GM12891 (cell line): ENCODE measurements at places on chromosomes 2 and 18.
A peak's percentile ranks its signal among the peaks of the same experiment; 100 is the strongest.

DNA sequence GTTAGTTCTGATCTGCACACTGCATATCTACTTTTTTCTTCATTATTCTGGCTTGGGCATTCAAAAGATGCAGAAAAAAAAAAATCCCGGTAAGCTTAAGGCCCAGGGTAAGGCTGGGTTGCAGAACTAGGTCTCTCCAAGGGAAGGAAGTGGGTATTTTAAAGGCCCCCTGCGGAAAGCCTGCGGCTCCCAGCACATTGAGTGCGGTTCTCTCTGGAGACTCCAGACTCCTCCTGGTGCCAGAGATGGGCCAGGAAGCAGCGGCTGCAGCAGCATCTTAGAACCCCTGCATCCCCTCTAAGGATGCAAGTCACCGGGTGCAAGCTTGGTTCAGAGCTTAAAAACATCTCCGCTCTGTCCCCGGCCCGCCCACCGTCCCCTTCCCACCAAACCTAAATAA, 49.5 kb downstream of the TGIF1 start:
- DNase-seq, result no peak

DNA sequence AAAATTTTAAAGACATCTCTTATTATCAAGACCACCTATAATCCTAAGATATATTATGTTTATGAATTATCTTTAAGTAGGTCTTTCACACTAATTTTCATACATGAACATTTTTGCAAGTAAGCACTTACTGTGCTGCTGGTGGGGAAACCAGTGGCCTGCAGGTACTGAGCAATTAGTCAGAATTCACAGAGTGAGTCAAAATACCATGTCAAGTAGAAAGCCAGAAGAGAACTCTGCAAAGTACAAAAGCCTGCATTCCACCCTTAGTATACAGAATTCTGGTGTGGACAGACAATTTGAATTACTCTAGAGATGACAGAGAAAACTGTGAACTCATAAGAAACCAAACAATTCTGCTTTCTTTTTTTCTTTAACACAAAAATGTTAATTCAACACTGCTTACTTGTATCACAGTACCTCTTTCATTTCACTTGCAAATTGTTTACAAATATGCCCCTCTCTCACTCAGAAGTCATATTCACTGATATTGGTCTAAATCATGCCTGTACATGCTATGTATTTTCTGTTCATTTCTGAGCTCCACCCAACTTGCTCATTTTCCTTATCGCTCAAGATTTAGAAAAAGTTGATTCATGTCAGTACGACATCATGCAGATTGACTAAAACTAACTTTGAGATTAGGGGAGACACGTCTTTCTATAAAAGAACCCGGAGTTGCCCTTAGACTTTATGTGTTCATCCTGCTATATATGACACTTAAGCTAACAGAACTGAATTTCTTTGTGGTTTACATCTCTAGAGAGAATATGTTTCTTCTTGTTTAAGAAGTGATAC, 182.9 kb downstream of the IKZF2 start:
- no peak for DNase-seq

DNA sequence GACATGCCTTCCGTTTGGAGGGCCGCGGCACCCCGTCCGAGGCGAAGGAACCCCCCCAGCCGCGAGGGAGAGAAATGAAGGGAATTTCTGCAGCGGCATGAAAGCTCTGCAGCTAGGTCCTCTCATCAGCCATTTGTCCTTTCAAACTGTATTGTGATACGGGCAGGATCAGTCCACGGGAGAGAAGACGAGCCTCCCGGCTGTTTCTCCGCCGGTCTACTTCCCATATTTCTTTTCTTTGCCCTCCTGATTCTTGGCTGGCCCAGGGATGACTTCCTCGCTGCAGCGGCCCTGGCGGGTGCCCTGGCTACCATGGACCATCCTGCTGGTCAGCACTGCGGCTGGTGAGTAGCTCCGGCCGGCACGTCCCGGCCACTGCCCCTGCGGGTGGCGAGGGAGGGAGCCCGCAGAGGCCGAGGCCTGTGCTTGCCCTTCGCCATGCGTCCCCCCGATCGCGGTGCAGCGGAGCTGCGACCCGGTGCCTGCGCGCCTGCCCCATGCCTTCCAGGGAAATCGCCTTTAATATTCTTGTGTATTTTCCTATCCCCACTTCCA, 1.2 kb downstream of the BMPR2 start:
- DNase-seq, result no peak

DNA sequence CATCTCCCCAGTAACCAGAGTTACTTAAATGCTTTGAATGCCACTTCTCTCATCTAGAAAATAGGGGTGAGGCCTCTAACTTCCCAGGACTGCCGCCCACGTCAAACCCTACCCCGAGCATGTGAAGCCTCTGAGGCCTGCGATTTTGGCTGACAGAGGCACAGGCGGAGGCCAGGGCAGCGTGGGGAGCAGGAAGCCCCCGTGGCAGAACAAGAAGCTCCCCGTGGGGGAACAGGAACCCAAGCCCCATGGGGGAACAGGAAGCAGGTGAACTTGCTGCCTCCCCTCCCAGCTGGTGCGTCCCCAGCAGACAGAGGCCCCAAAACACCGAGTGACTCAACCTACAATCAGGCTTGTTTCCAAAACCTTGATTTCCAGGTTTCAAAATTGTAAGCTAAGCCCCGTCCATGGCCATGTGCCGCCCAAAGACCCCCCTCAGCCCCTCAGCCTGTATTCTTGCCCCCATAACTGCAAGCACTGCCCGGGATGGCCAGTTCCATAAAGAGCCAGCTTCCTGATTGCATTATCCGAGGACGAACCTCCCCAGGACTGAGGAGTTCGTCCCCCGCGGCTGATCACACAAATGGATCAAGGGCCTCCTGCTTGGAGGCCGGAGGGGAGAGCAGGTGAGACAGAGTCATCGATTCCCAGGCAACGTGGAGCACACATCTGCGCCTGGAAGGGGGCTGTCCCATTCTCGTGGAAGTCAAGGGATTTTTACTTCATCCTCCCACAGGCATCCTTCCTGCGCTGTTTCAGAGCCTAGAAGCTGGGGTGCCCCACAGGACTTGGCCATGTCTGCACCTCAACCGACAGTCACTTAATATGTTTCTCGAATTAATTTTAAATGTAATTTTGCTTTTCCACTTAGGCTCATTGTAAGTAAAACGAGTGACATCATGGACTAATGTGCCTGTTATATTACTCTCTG, 36.3 kb upstream of the CTDP1 start:
- no peak for DNase-seq

DNA sequence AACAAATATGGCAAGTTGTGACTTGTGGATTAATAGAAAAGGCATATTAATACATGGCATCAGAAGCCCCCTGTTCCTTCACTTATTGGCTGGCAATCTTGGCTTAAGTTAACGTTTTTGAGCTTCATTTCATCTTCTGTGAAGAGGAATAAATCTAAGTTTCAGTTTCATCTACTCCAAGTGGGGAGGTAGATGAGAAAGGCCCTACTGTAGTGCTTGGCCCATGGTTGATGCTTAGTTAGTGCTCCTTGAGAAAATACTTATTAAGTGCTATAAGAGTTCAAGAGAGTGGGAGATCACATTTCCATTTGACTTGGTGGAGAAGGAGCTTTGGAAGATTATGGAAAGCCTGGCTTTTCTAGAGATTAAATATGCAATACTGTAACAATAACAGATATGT, 244.3 kb downstream of the BABAM2 start:
- DNase-seq, result peak; percentile 14

DNA sequence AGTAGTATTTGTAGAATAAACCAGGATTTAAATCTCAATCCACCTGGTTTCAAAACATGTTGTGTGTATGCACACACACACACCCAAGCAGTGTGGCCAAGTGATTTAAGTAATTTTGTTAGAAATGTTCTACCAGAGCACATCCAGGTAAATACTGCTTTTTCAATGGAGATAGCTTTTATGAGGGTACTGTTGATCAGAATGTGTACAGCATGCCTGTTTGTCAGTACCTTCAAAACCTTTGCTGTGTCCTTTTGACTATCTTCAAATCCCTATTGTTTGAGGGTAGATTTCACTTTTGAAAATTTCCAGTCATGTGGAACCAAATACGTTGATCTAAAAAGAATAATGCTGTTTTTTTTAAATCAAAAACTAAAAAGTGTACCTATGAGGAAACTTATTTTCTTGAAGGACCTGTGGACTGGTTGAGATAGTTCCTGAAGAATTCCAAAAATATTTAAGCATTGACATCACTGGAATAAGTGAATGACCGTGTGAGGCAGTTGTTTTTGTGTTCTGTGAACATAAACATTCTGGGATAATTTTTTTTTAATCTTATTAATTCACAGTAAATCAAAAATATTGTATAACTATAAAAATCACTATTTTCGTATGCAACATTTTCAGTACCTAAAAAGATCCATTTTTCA, 70.9 kb downstream of the PTRHD1 start:
- DNase-seq, result no peak

DNA sequence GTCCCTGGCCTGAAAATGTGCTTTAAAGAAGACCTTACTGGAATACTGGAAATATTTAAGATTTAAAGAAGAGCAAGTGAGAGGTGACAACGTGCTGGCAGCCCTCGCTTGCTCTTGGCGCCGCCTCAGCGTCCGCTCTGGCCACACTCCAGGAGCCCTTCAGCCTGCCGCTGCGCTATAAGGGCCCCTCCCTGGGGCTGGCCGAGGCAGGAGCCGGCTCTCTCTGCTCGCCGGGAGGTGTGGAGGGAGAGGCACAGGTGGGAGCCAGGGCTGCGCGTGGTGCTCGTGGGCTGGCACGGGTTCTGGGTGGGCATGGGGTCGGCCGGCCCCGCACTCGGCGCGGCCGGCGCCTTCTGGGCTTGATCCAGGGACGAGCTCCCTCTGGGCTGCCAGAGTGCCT, 2.9 kb upstream of the COQ10B start:
- no peak for DNase-seq

- DNase-seq, result no peak
Observed at GRCh38 chr2:227115761-227116160, 48.2 kb downstream of the COL4A4 start.

- DNase-seq, result peak; percentile 57
Observed at GRCh38 chr2:26745609-26746327, 18.3 kb upstream of the SLC35F6 start.

- no peak for DNase-seq
Observed at GRCh38 chr2:164620873-164621763, at the start of gene GRB14. GRB14 (minus strand) TSS chr2:164621482; CDS start chr2:164621309, 173 bp downstream.

GRCh38 chr2:120134263-120134662, 88.9 kb downstream of the TMEM185B start:
- no peak for DNase-seq

DNA sequence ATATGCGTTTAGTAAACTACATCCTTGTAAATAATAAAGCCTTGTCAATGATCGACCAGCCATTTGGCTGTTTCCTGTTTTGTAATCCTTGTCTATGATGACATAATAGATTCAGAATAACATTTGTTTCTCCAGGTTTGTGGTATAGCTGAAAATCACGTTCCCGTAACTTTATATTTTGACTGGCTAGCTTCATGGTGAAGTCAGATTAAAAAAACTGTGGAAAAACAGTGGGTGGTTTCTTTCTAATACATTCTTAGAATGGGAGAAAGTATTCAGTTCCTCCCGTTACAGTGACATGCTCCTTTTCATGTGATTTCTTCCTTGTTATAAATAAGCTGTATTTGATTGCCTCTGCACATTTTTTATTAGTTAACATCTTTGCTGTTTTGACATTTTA, 366.9 kb downstream of the NYAP2 start:
- no peak for DNase-seq

- no peak for DNase-seq
Observed at GRCh38 chr18:45245091-45245511, 370.2 kb upstream of the SLC14A2 start.

DNA sequence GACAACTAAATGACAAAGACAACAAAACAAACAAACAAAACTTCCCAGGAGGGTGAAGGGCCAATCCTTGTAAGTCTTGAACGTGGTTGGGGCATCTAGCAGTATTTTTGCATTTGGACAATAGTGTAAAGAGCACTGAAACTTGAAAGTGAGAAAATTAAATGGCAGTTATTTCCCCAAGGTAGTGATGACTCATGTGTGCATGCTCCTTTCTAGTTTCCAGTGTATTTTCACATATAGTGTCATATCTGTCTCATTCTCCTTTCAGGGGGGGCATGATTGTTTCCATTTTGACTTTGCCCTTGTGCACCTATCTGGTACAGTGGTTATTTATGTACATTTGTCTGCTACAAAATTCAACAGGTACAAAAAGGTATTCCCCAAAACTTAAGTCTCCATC, 39.5 kb downstream of the CERS6 start:
- no peak for DNase-seq

- no peak for DNase-seq
Observed at GRCh38 chr2:238894950-238895298, 47.0 kb downstream of the TWIST2 start.

DNA sequence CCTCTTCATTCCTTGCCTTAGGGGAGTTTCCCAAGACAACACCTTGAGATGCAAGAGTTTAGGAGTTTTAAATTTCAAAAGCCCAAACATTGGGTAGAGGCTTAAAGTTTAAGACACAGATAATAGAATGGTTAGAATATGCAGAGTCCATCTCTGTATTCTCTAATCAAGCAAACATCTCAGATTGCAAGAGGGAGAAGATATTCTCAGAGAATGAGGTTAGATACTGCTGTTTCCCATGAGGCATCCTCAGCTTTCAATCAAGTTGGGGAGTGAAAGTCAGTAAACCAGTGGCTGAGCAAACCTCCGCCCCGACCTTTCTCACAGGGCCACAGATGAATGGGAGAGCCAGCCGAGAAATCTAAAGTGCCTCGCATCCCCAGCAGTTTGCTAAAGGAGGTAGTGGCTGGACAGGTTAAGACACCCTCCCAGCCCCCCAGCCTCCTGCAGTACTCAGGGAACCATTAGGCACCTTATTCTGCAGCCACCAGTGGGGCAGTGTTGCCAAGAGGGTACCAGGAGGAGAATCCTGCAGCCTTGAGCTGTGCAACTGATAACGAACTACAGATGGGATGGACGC, 30.0 kb downstream of the FBXO36 start:
- DNase-seq, result no peak

- no peak for DNase-seq
Observed at GRCh38 chr18:3852321-3852720, 402.3 kb downstream of the TGIF1 start.

- no peak for DNase-seq
Observed at GRCh38 chr18:49876536-49876935, 63.2 kb upstream of the ACAA2 start.

- DNase-seq, result no peak
Observed at GRCh38 chr2:233928594-233929351, 11.6 kb downstream of the TRPM8 start.

DNA sequence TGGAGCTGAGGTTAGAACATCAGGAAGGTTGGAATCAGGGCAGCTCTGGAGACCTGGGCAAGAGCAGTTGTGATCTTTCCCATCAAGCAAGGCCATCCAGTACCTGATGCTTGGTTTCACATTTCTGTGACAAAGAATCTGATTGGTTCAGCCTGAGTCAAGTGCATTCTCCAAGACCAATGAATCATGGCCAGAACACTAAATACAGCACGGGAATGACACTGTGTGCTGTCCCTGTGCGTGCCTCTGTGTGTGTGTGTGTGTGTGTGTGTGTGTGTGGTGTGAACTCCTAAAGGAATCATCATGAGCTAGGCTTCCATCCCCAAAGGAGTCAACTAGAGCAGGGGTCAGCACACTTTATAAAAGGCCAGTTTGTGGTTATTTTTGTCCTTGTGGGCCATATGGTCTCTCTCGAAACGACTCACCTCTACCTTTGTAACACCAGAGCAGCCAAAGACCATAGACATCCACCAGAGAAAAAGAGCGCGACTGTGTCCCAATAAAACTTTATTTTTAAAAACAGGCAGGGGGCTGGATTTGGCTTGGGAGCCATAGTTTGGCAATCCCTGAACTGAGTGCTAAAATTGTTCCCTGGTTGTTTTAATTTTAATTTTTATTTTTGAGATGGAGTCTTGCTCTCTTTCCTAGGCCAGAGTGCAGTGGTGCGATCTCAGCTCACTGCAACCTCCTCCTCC, 99.7 kb downstream of the INHBB start:
- DNase-seq, result no peak
